ENCODE measurements at places on chromosomes 12 and 14.

DNA sequence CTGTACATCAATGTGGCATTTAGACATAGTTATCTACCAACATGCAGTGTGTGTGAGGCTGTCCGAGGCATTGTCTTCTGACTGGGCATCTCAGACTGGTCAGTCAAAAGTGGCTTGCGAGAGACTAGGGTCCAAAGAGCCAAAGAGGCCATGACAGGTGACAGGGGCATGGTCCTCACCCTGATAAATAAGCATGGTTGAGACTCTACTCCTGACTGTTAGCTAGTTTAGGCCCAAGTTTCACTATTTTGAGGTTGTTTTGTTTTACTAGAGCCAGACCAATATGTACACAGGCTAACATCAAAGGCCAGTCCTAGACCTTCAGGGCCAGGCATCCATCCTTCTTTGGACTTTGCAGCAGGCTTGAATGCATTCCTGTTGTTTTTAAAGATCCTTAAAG, 76.9 kb upstream of the SRSF5 start:
- no peak for DNase-seq

- no peak for DNase-seq
Observed at GRCh38 chr12:99121546-99121945, 476.5 kb downstream of the APAF1 start.

- DNase-seq = no peak
Observed at GRCh38 chr14:71355324-71356201, 448.3 kb downstream of the PCNX1 start.

DNA sequence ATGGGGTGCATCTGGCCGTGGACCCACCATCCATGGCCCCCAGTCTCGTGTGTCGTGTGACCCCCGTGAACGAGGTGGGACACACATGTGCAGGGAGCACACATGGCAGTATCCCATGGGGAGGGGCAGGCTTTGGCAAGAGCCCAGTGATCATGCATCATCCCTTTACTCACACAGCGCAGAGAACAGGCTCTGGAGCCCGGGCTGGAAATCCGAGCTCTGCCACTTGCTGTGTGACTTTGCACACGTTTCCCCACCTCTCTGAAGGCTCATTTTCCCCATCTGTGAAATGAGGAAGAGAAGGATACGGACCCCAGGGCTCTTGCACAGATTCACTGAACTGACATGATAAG, 119.9 kb downstream of the PHETA1 start:
- DNase-seq = no peak

DNA sequence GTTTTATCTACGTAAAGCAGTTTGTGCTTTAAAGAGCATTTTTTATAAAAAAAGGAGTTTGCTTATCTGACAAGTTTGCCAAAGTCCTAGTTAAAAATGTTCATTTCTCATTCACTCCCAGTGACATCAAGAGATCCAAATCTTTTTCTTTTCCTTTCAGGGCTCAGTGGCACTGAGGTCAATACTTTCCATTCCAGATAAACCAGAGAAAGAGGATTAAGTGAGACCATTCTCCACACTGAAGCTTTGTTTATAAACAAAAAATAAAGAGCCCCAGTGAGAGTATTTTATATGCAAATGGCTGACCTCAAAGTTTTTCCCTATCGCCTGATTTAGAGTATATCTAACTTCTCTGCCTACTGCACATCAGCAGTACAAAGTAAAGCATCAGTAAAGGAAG, 199.8 kb downstream of the ALG10B start:
- no peak for DNase-seq

DNA sequence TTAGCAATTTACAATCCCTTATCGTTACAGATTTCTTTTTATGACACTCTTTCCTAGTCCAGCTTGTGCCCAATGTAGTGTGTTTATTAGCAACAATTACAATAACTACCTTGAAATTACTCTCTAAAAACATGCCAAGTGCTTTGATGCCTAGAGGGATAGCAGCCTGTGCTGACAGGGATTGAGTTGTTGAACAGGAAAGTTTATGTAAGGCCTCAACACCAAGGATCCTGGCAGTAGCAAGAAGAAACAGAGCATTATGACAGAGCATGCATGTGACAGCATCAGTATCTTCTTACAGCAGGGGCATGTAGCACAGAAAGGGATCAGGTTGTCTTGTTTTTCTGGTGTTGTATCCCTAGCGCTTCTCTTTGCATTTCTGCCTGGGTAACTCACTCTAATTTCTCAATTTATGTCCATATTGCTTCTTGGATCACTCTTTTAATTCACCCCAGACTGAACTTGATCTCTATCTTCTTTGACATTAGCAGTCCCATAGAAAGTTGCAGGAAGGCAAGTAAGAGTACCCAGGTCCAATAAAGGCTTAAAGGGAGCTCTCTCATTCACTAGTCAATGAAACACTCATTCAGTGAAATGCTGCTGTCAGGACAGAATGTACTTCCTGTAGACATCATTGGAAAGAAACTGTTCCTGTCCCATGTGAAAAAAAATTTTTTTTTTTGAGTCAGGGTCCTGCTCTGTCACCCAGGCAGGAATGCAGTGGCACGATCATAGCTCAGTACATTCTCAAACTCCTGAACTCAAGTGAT, 220.0 kb upstream of the GRIP1 start:
- DNase-seq = no peak

Measured in stimulated activated naive CD8-positive, alpha-beta T cell treated with anti-CD3 and anti-CD28 coated beads, Interleukin-15, amount 100 ng/mL, for 72 hours (primary cell).